Nasal cavity respiratory epithelium epithelial cell of viscerocranial mucosa (primary cell): ENCODE measurements at places on chromosomes 3 and 15. TPM values are rescaled to one million over a fixed set of nuclear protein-coding genes. Genes with fewer than 3 reads are reported as not detected.

The ZNF501 gene
- total RNA-seq, result 7.9 and 8.2 TPM in 2 replicates

The ATP6V1A gene
- 73.1 and 73.5 TPM in 2 replicates for total RNA-seq

The EFHB gene
- total RNA-seq, result under 0.01 TPM in 1 of 2 replicates, not detected in the other

The SMCO1 gene
- not detected in 2 replicates for total RNA-seq

The CYP19A1 gene
- total RNA-seq, result not detected in 2 replicates

The SCN11A gene
- under 0.01 TPM in 2 replicates for total RNA-seq

The SI gene
- total RNA-seq, result not detected in 2 replicates

The FBXO40 gene
- not detected in 2 replicates for total RNA-seq
